AG08396 (cell line): ENCODE measurements at places on chromosomes 7 and 10.

DNA sequence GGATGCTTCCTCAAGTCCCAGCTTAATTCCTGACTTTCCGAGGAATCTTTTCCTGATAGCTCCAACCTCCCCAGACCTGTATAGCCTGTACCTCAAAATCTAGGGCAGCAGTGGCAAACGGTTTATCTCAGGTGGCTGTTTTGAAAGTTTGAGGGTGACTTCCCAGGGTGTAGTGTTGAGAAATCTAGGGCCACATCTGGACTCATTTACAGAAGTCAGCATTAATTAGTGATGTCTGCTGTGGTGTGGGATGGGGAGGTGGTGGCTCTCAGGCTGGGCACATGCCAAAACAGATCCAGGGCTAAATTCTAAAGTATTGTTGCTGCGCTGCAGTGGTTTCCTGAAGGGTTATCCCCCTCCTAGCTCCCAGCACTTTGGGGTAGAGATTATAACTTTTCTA is 38.0 kb downstream of the UNC5B start:
- no peak for DNase-seq

GRCh38 chr7:125431349-125431748 is 501.7 kb upstream of the POT1 start:
- DNase-seq: no peak

- DNase-seq: no peak
Measured at GRCh38 chr7:32036557-32036956, 33.6 kb downstream of the PDE1C start.

- DNase-seq: no peak
Measured at GRCh38 chr10:306675-307185, 171.5 kb downstream of the ZMYND11 start.

GRCh38 chr10:51786684-51787035 is 87.3 kb upstream of the CSTF2T start:
- no peak for DNase-seq

DNA sequence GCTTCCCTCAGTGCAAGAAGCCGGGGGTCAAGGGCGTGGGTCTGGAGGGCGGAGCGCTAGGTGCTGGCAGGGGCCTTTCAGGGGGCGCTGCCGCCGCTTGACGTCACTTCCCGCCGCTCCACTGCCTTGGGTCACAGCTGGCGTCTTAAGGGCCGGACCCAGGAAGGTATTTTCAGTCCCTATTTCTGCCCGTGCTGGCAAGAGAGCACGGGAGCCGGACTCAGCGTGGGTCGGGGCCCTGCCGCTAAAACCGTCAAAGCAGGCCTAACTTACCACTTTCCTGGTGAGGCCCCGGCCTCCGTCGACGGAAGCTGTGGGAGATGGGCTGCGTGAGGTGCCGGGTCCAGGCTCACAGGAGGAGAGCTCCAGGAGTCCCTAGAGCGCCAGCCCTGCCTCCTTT is 12.0 kb downstream of the VAX1 start:
- DNase-seq: no peak

DNA sequence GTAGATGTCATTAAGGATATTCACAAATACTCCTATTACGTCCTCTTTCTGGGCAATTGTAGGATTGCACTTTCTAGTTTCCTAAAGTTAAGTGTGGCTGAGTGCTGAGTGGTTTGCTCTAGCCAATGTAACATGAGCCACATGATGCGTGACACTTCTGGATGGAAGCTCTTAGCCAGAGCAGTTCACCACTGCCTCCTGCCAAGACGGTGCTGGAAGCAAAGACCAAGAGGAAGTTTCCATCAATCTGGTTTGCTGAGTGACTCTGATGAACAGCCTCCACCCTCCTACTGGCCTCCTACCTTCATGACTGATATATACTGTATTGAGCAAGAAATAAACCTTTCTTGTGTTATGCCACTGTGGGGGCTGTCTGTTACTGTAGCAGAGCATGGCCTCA is 318.1 kb downstream of the KCNMA1 start:
- peak; percentile 41 for DNase-seq

GRCh38 chr7:120961638-120962173 is 11.1 kb downstream of the ING3 start:
- no peak for DNase-seq

DNA sequence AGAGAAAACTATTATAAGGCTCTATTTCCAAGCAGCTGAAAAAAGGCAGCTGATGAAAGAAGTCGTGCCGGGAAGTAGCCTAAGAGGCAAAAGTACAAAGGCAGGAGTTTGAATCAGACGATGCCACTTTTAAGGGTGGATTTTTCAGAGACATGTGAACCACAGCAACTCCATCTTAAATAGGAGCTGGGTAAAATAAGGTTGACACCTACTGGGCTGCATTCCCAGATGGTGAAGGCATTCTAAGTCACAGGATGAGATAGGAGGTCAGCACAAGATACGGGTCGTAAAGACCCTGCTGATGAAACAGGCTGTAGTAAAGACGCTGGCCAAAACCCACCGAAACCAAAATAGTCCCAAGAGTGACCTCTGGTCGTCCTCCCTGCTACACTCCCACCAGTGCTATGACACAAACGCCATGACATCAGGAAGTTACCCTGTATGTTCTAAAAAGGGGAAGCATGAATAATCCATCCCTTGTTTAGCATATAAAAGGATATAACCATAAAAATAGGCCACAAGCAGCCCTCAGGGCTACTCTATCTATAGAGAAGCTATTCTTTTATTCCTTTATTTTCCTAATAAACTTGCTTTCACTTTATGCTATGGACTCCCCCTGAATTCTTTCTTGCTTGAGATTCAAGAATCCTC is 45.5 kb upstream of the PRSS1 start:
- no peak for DNase-seq

GRCh38 chr7:26159243-26159642 is 7.2 kb downstream of the NFE2L3 start:
- no peak for DNase-seq

- no peak for DNase-seq
Measured at GRCh38 chr7:95599069-95599468, 2.8 kb upstream of the PDK4 start.

- no peak for DNase-seq
Measured at GRCh38 chr7:112419543-112420130, 30.6 kb upstream of the IFRD1 start.

GRCh38 chr10:3239920-3240894 is 67.6 kb upstream of the PITRM1 start:
- DNase-seq: no peak

- DNase-seq: no peak
Measured at GRCh38 chr7:17498230-17498629, 199.8 kb downstream of the AHR start.

GRCh38 chr10:132870426-132870825 is 71.9 kb downstream of the CFAP46 start:
- no peak for DNase-seq

DNA sequence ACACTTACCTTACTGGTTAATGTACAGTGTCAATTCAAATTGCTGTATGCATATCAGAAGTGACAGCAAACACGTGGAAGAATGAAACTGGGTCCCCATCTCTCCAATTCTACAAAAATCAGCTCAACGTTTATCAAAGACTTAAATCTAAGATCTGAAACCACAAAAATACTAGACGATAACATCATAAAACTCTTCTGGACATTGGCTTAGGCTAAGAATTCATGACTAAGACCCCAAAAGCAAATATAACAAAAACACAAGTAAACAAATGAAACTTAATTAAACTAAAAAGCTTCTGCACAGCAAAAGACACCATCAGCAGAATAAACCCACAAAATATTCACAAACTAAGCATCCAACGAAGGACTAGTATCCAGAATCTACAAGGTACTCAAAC is 35.9 kb upstream of the PFKP start:
- no peak for DNase-seq

DNA sequence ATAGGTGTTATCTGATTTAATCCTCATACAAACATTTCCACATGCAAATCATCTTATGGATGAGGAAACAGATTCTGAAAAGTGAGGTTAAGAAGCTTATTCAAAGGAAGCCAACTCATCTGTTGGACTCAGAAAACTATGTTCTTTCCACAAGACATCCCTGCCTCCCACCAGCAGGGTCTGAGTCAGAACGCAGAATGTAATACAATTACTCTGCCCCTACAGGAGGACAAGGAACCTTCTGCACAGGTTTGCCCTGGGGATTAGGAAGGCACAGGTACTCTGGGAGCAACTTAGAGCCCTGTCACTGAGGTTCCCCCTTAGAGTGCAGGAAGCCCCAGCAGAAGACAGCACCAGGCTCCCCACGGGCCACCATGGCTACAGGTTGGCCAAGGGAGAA is 255.7 kb downstream of the TNS3 start:
- peak; percentile 62 for DNase-seq

- no peak for DNase-seq
Measured at GRCh38 chr10:43665054-43665453, 16.4 kb upstream of the ZNF32 start.

DNA sequence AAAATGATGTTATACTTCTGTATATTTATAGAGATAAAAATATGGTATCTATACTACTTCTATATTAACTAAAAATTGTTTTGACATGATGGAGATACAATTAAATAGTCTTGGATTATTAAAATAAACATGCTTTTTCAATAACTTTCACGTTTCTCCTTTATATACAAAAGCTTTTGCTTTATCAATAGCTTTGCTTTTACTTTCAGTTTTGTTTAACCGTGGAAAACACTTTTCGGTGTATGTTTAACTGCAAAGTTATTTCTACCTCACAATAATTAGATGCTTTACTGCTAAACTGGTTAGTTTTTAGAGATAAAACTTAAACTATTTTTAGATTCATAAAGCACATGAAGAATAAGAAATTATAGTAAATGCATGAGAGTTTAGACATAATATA is 432.1 kb upstream of the PCDH15 start:
- DNase-seq: no peak

GRCh38 chr7:151725844-151726651 is 150.9 kb downstream of the PRKAG2 start:
- no peak for DNase-seq

- DNase-seq: no peak
Measured at GRCh38 chr7:85770332-85770731, 583.5 kb upstream of the SEMA3D start.

GRCh38 chr7:100779359-100779758 is 46.0 kb downstream of the ZAN start:
- no peak for DNase-seq
